ENCODE measurements at places on chromosomes 7 and 10. TPM values are rescaled to one million over a fixed set of nuclear protein-coding genes. Genes with fewer than 3 reads are reported as not detected.

The GCK gene
- total RNA-seq, result 2.1 TPM

The SPDYE18 gene
- total RNA-seq, result not detected

The MLXIPL gene
- total RNA-seq, result 33.0 TPM

The HEPACAM2 gene
- total RNA-seq, result not detected

The HOXA1 gene
- total RNA-seq, result not detected

The ZNF804B gene
- total RNA-seq, result 4.9 TPM

The STN1 gene
- total RNA-seq, result 32.2 TPM

The USP54 gene
- 20.4 TPM for total RNA-seq

DNA sequence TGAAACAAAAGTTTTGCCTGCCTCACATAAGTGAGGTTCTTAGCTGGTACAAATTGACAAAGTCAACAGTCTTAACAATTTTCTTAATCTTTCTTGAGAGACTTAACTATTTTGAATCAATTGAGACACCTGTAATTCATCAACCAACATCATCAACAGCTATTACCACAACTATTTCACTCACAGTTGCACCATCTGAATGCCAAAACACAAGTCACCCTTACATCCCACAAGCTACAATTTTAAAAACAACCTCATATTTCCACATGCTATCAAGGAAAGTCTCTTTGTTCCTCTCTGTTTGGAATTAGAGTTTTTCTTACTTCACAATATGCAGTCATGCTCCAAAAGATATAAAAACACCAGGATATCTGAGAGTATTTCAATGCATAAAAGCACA, 4.9 kb downstream of the SMURF1 start:
- no peak for DNase-seq

GRCh38 chr10:116085323-116085722, 187.7 kb downstream of the GFRA1 start:
- DNase-seq, result no peak

DNA sequence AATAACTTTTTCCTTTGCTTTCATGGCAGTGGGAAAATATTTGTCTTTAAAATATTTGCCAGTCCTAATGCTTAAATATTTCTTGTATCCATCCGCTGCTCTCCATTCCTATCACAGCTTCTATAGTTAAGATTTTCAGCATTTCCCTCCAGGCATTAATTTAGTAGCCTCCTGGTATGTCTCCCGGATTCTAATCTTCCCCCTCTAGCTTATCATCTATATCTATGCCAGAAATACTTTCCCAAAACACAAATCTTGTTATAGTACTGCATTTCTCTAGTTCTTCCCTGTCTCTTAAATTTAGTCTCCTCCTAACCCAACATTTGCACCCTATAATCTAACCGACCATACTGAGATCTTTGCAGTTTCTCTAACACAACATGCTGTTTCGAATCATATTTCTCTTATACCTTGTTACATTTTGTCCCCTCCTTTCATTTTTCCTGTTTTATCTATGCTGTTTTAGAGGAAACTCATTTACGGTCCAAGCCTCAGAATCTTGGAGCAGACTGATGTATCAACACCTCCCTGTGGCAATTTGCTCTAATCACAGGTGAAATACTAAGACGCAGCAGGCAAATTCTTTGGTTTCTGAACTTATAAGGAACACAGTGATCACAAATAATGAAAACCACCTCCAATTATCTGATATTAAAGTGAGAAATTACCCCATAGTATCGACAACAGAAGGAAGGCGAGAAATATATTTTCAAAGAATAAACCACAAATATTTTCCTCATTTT, 10.3 kb downstream of the CNTNAP2 start:
- no peak for DNase-seq

- no peak for DNase-seq
These were observed 77.7 kb downstream of the WDFY4 start for GRCh38 chr10:48762064-48763042.

DNA sequence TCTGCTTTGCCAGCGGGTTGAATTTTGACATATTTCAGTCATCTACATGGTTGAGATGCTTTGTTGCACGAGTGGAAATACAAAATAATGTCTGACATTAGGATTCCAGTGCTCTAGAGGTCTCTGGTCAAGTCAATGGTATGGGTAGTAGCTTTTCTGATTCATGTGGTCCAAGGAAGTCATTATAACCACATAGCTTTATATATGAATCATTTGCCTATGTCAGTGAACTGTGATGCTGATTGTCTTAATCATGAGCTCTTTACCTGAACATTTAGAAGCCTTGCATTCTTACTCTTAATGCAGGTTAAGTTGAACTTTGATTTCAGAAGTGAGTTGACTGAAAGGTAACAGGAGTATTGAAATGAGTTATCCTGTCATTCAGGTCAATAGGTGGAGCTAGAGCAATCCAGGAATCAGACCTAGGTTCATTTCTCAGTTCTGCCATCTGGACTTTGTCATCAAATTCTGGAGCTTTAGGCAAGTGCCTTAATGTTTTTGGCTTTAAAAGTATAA, 3.3 kb downstream of the MAPK8 start:
- no peak for DNase-seq

DNA sequence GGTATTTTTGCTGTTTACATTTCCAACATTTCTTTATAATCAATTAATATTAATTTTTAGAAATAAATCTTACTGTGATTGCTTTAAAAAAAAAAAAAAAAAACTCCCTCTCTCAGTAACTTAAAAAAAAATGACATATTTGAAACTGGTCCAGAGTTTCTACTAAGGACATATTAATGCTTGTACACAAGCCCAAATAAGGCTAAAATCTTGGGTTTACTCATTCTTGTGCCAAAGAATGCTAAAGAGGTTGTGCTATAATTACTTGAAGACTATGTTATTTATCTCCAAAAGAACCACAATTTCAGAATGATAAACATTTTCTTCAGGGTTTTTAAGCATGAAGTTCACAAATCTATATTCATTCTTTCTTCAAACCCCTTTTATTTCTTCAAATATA, 39.4 kb upstream of the PHF14 start:
- DNase-seq, result no peak

DNA sequence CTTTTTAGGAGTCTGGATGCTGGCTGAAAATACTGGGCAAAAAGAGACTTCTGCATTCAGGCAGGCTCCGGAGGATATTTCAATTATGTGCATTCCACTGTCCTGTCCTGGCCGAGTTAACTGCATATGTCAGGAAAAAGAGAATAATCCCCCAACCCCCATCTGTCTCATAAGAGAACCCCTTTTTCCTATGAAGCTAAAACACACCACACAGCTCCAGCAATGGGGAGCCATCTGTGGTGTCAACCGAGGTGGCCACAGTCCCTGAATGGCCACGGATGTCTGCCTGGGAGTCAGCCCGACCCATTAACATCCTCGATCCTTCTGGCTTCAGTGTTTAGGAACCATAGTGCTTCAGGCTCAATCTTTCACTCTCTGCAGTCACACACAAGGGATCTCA, 70.4 kb downstream of the RSU1 start:
- no peak for DNase-seq

- DNase-seq, result no peak
These were observed 38.8 kb downstream of the RAMP3 start for GRCh38 chr7:45196374-45196773.

GRCh38 chr10:115951242-115951641, 321.8 kb downstream of the GFRA1 start:
- DNase-seq, result no peak

DNA sequence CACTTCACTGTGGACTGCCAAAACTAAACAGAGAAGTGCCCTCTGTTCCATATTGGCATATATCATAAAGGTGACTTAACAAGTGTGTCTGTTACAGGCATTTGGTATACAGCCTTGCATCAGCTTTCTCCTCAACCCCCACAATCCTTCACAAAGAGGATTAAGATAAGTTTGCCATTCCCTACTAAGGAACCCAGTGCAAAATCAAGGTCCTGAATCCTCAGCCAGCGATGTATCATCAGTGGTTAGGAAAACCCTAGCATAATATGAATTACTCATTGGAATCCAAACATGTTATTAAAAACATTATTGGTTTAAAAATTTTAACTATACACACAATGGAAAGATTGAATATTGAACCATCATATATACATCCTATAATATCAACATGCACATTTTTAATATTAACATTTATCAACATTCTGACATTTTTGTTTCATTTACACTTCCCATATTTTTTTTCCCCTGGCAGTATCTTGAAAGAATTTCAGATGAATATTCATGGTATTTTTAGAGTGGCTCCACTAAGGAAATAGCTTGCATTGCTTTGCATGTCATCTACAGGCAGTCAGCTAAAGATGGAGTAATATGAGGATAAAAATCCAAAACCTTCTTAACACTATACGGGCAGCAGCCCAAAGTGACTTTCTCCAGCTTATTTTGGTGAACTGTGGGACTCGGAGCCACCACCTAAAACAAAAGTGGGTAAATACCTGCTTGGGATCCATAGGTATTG, 215.6 kb upstream of the CHRM2 start:
- DNase-seq, result no peak

DNA sequence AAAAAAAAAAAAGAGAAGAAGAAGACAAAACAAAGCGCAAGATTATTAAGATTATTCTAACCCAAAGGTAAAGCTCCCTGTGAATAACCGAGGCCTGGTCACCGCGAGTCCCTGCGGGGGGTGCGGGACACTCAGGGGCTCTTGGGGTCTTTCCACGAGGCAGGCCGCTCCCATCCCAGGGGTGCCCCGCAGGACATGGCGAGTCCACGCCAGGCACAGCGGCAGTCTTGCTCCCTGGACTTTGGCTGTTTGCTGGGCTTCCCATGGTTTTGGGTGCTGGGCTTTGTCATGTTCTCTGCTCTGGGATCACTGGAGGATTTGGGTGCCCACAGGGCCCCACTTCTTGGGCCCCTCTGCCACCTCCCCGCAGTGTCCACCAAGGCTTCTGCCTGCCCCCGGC, 137.4 kb upstream of the TCERG1L start:
- no peak for DNase-seq

- peak; percentile 75 for DNase-seq
These were observed 208.4 kb upstream of the KLF14 start for GRCh38 chr7:130942211-130942964.

- no peak for DNase-seq
These were observed 4.6 kb upstream of the HMX2 start for GRCh38 chr10:123143162-123143824.

DNA sequence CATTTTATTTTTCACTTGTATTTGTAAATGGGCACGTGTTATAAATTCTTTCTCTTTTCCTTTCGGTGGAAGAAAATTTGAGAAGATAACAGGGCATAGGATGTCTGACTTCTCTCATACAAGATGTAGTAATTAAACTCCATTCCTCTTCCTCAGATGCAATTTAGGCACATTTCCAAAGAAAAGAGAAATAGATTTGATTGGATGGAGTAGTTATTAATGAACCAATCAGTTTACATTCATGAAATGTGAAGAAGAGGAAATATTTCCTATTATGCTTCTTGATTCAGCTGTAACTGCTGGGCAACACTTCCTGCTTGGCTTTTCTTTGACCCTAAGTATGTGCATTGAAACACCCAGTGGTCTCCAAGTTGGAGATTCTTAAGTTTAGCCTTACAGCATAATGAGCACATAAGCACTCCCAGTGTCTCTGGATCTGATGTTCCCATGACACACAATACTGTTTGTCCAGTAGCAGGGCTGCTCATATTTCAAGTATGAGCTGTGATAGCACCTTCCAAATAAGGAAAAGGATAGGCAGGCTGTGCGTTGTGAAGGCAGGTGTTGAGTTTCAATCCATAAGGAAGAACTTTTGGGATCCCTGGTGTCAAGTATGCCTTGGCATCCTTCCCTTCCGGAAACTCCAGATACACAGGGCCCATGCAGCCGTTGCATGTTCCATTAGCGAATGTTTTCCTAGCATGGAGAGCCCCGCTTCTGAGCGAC, 33.4 kb upstream of the COBL start:
- DNase-seq, result peak; percentile 16

DNA sequence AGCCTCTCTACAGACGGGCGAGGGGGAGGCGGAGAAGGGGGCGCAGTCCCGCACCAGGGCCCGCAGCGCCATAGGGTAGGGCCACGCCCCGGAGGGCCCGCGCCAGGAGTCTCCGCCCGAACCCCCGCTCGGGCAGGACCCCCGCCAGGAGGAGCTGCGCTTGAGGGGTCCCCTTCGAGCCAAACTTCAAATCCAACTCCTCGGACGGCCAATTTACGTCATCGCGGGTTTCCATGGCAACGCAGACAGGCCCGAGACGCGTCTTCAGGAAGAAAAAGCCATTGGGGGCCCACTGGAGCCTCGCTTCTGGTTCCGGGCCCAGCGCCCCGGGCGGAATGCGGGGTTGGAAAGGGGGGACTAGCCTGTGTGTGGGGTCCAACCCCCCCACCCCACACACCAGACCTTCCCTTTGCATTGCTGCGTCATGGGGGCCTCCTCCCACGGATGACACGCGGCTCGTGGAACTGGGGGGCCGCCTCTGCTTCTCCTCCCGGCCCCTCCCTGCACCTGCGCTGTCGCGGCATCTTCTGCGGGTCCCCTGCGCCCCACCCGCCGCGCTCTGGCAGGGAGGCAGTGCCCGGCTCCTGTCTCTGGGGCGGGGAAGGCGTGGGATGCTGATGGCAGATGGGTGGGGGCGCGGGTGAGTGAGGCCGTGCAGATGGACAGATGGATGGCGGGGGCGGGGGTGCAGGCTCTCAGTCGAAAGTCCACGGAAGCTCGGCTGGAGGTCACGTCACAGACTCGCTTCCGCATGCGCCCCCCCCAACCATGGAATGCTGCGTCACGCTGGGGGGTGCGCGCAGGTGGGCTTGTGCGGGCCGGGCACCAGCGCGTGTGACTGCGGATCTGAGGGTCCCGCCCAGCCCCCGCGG, 1.2 kb downstream of the CALY start:
- DNase-seq, result peak; percentile 63

DNA sequence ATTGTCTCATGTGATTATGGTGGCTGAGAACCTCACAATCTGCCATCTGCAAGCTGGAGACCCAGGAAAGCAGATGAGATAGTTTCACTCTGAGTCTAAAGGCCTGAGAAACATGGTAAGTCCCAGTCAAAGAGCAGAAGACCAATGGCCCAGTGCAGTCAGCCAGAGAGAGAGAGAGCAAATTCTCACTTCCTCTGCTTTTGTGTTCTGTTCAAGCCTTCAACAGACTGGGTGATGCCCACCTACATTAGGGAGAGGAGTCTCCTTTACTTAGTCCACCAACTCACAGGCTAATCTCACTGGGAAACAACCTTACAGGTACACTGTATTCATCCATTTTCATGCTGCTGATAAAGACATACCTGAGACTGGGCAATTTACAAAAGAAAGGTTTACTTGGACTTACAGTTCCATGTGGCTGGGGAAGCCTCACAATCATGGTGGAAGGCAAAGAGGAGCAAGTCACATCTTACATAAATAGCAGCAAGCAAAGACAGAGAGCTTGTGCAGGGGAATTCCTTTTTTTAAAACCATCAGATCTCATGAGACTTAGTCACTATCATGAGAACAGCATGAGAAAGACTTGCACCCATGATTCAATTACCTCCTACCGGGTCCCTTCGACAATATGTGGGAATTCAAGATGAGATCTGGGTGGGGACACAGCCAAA, 4.7 kb upstream of the FRMPD2 start:
- DNase-seq, result no peak

DNA sequence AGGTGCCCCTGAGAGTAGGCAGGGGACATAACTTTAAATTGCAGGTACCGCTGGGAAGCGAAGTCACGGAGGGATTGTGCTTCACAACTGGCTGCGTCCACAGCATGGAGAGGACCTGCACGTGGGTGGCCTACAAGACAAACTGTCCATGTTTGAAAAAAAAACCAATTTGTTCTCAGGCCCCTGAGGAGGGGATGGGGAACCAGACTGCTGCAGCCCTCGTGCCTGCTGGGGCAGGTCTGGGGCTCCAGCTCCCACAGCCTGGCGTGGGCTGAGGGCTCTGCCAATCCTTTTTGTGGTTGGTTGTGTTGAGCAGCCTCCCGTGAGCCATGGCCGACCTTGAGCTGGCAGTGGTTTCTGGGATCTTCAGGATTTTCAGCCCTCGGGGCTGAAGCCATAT, 9.7 kb downstream of the SFRP5 start:
- no peak for DNase-seq

GRCh38 chr7:44162785-44163395, 21.8 kb upstream of the MYL7 start:
- no peak for DNase-seq

Data from body of pancreas (tissue), 4 donors.